ENCODE measurements at places on chromosomes 11 and 22.

DNA sequence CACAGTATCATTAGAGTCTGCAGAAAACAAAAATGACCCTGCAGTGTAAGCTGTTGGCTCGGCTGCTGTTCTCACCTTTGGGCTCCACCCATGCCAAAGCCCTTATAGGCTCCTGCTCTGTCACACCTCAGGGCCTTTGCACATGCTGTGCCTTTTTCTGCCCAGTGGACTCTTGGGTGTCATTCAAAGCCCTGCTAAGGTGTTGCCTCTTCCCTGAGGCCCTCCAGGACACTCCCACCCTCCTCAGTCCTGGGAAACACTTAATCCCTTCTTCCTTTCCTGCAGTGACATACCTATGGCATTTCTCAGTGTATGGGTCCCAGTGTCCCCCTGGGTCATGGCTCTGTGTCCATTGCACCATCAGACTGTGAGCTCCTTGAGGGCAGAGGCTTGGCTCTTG lies 29.1 kb upstream of the CACNG2 start:
- H3K27ac ChIP-seq: no peak overlapping the region
- no peaks in the 10 kb centered on the region for H3K36me3 ChIP-seq
- H3K4me1 ChIP-seq: no peaks in the 10 kb centered on the region
- peaks cover 92% of the 10 kb centered on the region for H3K27me3 ChIP-seq
- H3K4me3 ChIP-seq: no peak overlapping the region

- DNase-seq: no peak
- no peaks in the 10 kb centered on the region for H3K36me3 ChIP-seq
- no peaks in the 10 kb centered on the region for H3K4me1 ChIP-seq
- H3K27ac ChIP-seq: no peak overlapping the region
- no peaks in the 10 kb centered on the region for H3K27me3 ChIP-seq
Measured at GRCh38 chr11:25377466-25377865, 880.6 kb downstream of the LUZP2 start.

DNA sequence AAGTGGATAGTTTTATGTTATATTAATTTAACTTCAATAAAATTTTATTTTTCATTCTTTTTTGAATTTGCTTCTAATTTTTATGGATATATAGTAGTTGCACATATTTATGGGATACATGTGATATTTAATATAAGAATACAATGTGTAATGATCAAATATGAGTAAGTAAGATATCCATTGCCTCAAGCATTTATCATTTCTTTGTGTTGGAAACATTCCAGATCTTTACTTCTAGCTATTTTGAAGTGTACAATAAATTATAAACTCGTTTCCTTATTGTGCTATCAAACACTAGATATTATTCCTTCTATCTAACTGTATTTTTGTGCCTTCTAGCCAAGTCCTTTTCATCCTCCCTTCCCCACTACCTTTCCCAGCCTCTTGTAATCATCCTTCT lies 17.0 kb downstream of the EXPH5 start:
- no peaks in the 10 kb centered on the region for H3K4me1 ChIP-seq
- DNase-seq: no peak
- H3K27me3 ChIP-seq: no peaks in the 10 kb centered on the region
- H3K27ac ChIP-seq: no peak overlapping the region
- no peak overlapping the region for H3K4me3 ChIP-seq
- H3K36me3 ChIP-seq: no peaks in the 10 kb centered on the region

- H3K36me3 ChIP-seq: no peaks in the 10 kb centered on the region
- H3K27me3 ChIP-seq: peaks cover 20% of the 10 kb centered on the region
- H3K4me1 ChIP-seq: peaks cover 4% of the 10 kb centered on the region
- no peak overlapping the region for H3K27ac ChIP-seq
Measured at GRCh38 chr11:75386942-75387630, 12.2 kb upstream of the RPS3 start.

- H3K27me3 ChIP-seq: no peaks in the 10 kb centered on the region
- no peak for DNase-seq
- H3K4me3 ChIP-seq: no peak overlapping the region
- no peaks in the 10 kb centered on the region for H3K36me3 ChIP-seq
- H3K27ac ChIP-seq: no peak overlapping the region
Measured at GRCh38 chr11:104853276-104853675, 45.0 kb downstream of the CASP12 start.

DNA sequence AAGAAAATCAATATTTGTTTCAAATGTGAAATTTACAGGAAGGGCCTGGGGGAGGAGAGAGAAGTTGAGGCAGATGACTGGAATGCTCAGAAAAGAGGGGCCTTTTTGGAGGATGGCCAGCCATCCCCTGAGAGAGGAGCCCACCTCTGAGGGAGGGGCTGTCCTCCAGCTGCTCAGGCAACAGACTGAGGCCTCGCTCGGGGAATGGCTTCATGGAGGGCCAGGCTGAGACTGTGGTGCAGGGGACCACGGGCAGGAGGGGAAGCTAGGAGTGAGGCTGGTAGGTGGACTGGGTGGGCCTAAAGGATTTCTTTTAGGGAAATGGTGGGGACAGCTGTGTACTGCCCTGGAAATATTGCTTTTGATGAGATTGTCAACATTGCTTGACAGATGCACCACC lies 73.5 kb upstream of the CADM1 start:
- H3K36me3 ChIP-seq: no peaks in the 10 kb centered on the region
- H3K4me1 ChIP-seq: no peaks in the 10 kb centered on the region
- DNase-seq: no peak
- no peaks in the 10 kb centered on the region for H3K27me3 ChIP-seq
